Activated T-cell treated with anti-CD3 and anti-CD28 coated beads for 1 hour (primary cell): ENCODE measurements at places on chromosomes 6 and 20.

GRCh38 chr6:72954716-72955115, 270.6 kb downstream of the KHDC1L start:
- no peak for DNase-seq

GRCh38 chr6:75882734-75883133, 133.7 kb downstream of the MYO6 start:
- DNase-seq: no peak

DNA sequence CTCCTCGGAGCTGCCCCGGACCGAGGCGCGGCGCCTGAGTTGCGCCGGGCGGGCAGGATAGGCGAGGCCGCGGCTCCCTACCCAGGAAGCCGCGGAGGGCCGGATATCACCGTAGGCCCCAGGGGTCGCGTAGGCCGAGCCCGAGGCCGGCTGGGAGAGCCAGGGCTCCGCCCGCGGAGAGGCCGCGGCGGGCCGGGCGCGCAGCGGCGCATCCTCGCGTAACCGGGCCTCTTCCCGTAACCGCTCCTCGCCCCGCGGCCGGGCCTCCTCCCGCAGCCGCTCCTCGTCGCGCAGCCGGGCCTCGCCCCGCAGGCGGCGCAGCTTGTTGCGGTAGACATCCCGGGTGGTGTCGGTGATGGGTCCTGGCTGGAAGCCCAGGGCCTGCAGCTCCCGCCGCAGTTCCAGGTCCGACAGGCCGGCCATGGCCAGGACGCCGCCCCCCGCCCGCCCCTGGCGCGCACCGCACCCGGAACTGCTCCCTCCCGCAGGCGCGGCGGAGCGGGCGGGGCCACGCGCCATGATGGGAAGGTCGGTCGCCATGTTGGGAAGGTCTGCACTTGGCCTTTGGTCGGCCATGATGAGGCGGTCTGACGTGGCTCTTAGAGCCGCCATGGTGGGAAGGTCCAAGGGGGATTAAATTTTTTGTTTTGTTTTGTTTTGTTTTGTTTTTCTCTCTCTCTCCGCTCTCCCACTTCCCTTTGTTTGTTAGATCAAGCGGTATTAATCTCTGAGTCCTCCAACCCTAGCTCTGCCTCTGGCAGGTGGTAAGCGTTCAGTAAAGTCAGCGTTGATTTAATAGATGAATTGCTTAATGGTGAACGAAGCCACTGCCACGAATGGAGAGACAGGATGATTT, at the start of gene LEMD2:
TSS of gene LEMD2 (minus strand) at position 437 of the 856 bp plus-strand sequence. CDS start at position 423, 14 bp downstream.
- peak; percentile 90 for DNase-seq

DNA sequence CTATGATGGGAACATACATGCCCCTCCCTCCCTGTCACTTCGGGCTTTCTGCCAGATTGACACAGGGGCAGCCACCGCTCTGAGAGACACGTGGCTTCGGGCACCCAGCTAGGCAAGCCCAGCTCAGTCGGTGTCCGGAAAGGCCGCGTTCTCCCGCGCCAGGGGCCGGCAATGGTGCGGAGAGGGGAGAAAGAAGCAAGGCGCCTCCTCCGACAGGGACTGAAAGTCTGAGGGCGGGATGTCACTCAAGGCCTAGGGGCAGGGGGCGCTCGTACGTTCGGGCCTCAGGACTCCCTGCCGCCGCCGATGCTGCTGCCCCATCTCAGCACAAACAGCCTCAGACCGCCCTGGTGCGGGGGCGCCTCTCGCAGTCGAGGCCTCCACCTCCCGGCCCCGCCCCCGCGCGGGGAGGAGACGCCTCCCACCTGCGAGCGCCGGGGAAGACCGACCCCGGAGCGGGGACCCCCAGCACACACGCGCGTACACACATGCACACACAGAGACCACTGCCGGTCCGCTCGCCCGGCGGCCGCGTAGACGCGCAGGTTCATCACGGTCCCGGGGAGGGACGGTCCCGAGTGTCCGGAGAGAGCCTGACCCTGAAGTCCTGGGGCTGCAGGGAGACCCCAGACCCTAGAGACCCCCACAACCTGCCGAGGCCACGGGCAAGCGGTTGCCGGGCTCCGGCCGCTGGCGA, 1.9 kb downstream of the GRM4 start:
- DNase-seq: peak; percentile 39

DNA sequence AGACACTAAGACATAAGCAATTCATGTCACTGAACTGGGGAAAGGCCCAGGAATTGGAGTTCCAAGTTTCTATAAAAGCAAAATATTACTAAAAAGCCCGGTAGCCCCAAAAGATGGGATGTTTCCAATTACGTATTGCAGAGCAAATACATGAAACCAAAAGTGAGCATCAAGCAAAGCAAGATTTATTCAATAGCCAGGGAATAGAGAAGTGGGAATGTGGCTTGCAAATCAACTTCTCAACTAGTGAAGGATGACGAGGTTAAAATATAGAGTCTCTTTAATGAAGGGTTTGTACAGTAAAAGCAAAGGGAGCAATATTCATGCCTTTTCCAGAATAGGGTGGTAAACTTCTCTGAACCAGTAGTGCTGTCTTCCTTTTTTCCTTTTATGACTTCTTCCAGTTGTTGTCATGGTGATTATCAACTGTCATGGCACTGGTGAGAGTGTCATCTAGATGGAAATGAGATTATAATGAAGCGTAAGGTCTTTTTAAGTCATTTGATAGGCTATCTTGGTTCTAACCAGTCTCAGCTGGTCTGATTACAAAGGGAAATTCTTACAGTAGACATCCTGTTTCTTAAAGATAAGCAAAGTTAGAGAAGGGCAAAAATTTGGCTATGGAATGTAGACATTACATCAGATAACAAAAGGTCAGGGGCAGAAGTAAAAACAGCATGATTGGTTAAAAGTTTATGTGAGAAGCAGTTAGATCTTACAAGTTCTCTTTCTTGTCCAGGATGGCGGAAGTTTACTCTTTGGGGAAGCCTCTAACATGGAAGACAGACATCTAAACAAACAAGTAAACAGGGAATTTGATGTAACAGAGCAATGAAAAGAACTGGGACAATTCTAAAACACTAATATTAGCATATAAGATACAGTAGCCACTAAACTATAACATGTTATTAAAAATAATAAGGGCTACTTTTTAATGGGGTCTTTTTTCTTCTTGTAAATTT, 96.9 kb downstream of the TBX18 start:
- DNase-seq: no peak

GRCh38 chr6:12851123-12851695, 134.6 kb downstream of the PHACTR1 start:
- DNase-seq: no peak

GRCh38 chr20:22833851-22834250, 201.3 kb upstream of the SSTR4 start:
- no peak for DNase-seq

DNA sequence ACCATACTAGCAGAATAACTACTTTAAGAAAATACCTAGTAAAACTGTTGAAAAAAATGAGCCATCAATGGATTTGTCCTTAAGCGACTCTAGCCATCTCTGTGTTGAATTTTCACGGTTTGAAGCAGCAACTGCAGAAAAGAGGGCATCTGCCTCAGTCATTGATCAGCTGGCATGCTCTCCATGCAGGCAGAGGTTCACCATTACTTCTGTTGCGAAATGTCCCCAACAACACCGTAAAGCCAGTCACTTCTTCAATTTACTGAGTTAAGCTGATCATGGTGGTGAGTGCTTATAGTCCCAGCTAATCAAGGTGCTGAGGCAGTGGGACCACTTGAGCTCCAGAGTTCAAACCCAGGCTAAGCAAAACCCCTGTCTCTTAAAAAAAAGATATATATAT, 11.1 kb downstream of the TPD52L1 start:
- DNase-seq: no peak

DNA sequence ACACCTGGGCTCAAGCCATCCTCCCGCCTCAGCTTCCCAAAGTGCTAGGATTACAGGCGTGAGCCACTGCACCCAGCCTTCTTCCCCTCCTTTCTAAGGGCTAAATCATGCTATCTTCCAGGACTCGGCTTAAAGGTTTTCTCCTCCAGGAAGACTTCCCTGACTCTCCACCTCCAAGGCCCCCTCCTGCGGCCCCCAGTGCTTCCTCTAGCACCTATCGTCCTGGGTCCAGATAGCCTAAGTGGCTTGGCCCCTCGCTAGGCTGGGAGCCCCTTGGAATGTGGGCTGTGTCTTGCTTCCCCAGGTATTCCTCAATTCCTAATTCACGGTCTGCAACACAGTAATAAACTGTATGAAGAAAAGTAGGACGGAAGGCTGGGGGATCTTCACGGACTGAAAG, 36.7 kb downstream of the PIM1 start:
- no peak for DNase-seq

DNA sequence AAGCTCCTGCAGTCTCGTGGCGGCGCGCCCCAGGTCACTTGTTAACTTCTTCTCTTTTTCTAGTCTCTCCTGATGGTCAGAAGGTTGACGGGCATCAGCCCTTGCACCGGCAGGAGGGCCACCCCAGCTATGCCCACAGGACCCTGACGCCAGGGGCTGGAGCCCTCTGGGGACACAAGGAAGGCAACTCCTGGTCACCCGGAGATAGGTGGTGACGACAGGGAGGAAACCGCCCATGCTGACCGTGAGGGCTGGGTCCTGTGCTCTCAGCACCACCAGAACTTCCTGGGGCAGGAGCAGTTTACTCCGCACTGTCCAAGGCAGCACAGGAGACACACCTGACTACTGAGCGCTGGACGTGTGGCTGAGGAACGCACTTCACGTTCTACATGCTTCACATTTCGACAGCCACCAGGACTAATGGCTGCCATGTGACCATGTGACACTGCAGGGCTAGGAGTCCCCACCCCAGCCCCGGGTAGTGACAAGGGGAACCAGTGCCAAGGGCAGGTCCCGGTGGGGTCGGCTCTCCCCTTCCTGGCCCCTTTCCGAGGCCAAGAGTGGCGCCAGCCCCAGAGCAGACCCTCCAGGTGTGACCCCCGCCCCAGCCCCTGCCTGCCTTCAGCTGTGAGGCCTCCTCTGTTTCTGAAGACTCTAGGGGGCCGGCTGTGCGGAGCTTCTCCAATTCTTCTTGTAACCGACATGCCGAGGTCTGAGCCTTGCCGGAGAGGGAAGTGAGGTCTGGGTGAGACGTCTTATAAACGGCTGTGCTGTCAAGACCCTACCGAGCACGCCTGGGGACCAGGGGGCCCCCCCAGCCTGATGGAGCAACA, 45.2 kb downstream of the DSTN start:
- DNase-seq: no peak

GRCh38 chr6:158441716-158442215, 118.1 kb upstream of the TMEM181 start:
- no peak for DNase-seq

- no peak for DNase-seq
Observed at GRCh38 chr6:30707281-30707850, 9.7 kb downstream of the MDC1 start.
